ENCODE measurements at places on chromosomes 4 and X. TPM values are rescaled to one million over a fixed set of nuclear protein-coding genes. Genes with fewer than 3 reads are reported as not detected.

GRCh38 chr4:75902352-75902751 lies at the start of gene PPEF2:
PPEF2 (minus strand) TSS chr4:75902452; CDS start chr4:75896325, 6,127 bp downstream.
- DNase-seq, result no peak

- DNase-seq, result no peak
Observed at GRCh38 chr4:85244638-85245037, 230.3 kb upstream of the ARHGAP24 start.

- DNase-seq, result no peak
Observed at GRCh38 chr4:72319601-72320021, 249.4 kb downstream of the ADAMTS3 start.

DNA sequence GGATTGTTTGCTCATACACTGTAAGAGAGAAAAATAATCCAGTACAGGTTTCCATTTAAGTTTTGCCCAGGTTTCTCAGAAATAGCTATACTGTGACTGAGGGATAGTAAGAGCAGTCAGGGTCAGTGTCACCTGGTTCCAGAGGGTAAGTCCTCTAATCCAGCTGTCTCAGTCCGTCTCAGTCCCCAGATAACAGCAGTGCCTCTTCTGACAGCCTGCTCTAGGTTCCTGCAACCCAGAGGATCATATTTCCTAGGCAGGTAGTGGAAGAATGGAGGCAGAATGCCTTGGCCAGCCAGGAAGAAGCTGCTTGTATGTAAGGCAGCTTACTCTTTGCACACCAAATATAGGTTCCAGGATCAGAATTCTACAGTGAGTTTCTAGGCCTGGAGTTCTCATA lies 22.6 kb upstream of the GNRHR start:
- no peak for DNase-seq

DNA sequence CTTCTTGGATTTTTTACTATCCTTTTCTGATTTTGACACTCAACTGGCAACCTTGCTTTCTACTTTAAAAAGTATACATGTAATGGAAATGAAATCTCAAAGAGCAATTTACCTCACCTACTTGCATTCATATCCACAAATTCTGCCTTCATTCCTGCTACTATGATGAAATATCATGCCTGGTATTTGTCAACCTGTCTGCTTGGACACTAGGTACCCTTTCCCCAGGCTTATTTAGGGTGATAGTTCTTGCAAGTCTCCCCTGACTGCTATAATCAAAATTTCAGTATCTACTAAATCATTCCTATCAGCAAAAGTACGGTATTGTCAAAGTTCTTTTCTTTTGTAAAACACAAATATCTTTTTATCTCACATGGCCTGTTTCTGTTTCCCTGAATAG lies 503.0 kb downstream of the GABRG1 start:
- no peak for DNase-seq

DNA sequence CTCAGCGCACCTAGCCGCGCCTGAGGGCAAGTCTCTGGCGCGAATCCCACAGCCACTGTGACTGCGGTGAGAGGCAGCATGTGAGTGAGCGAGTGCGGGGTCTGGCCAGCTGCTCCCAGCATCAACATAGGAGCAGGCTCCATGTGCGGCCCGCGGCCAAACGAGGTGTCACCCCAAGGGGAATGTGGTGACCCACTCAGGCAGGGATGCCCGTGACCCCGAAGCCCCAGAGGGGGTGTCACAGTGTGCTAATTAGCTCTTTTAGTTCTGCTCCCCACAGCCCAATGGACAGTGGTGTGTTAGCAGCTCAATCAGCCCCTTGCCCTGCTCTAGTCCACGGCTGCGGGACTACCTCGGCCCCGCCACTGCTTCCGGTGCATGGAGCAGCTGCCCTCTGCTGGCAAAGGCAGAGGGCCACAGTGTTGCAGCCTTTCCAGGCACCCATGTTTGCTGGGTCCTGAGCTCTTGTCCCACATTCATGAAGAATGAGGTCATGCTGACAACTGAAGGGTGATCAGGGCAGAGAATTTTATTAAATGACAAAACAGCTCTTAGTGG lies 61.4 kb downstream of the AGA start:
- DNase-seq, result no peak

- DNase-seq, result no peak
Observed at GRCh38 chr4:154616731-154617130, 4.3 kb upstream of the FGG start.

SAGE1 gene
- not detected for total RNA-seq

DNA sequence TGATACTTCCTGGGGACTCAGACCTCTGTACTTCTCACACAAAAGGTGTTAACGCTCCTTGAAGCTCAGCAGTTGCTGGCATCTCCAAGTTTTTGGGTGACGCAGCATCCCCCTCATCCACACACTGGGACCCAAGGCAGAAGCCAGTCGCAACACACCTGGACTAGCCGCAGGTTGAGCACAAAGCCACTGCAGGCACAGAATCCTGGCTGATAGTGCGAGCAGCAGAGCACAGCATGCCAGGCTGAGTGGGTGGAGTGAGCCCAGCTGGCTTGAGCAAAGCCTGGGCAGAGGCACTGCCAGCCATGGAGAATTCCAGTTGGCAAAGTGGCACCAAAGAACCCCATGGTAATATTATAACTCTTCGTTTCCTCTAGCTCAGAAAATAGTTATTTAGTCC lies 873.2 kb upstream of the NDST4 start:
- no peak for DNase-seq

GLRA2 gene
- total RNA-seq, result not detected

ARMCX4 gene
- total RNA-seq, result 11.6 TPM

GRCh38 chr4:20679951-20680350 lies 20.3 kb upstream of the PACRGL start:
- no peak for DNase-seq

DCAF16 gene
- 23.1 TPM for total RNA-seq

- no peak for DNase-seq
Observed at GRCh38 chrX:45715748-45716147, 515.1 kb upstream of the DIPK2B start.

ADAM29 gene
- not detected for total RNA-seq

HSFX2 gene
- total RNA-seq, result 0.52 TPM

DNA sequence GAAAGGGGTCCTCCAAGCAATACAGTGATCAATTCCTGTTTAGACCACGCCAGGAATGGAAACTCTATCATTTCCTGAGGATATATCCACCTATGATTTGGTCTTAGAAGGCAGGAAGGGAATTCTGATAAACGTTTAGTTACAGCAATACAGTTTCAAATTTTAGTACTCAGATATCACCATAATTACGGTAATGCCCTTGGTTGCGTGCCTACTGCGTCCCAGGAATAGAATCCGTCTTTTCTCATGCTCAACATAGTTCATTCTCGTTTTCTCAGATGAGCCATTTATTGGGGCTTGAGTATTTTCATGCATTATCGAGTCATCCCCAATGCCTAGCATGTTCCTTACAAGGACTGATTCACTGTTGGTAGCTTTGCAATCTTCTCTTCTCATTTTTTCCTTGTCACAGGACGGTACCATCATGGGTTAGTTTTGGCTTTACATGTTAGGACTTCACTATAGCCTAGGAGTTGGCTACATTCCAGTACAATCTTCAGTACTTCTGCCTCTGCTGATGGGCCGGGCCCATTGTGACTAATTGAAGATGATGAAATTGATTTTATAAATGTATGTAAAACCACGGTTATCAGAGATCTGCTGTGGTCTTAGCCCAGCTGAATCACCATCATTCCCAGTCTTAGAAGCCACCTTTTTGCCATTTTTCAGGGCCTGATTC lies 4.4 kb upstream of the PRKX start:
- DNase-seq, result no peak

ABRAXAS1 gene
- total RNA-seq, result 10.7 TPM

GRCh38 chrX:119871599-119872395 lies at the start of the genes NDUFA1 and RNF113A:
NDUFA1 (plus strand) TSS chrX:119871832; CDS start chrX:119871912, 80 bp downstream.
RNF113A (minus strand) TSS chrX:119871733; CDS start chrX:119871613, 120 bp downstream.
- peak; percentile 91 for DNase-seq

- DNase-seq, result no peak
Observed at GRCh38 chrX:46204721-46205422, 340.3 kb downstream of the ZNF674 start.

GRCh38 chr4:57099363-57099762 lies 10.8 kb downstream of the IGFBP7 start:
- no peak for DNase-seq

GRCh38 chrX:153973127-153974002 lies 811 bp downstream of the TMEM187 start:
- DNase-seq, result no peak

DNA sequence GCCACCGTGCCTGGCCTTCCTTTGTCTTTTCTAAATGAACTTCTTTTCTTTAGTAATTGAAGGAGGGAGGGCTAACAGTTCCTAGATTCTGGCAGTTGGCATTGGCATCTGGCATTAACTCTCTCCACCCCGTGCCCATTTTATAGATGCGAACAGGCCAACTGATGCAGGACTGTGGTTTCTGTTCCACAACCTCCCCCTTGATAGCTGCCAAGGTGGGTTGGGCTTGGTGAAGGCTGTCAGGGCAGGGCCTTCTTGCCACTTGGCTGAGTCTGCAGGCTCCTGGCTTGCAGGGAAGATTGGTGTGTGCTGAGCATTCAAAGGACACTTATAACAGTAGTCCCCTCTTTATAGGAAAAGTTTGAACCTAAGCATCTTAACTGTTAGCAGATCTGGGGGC lies 4.3 kb downstream of the SOWAHD start:
- DNase-seq, result no peak

DNA sequence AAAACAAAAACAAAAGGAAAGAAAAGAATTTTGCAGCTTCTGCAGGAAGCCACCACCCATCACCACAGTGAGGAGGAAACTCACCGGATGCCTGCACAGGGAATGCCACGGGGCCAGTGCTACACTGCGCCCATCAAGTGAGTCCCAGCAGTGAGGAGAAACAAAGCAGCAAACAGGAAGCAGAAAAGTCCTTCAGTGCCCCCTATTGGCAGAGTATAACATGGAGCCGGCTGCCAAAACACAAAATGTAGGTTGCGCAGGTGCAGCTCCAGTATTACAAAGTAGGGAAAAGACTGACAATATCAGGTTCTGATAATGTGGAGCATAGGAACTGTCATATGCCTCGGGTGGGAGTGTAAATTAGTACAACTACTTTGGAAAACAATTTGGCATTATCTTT lies 23.3 kb upstream of the SCML2 start:
- no peak for DNase-seq

NAP1L2 gene
- total RNA-seq, result 2.6 TPM

POU3F4 gene
- not detected for total RNA-seq

DNA sequence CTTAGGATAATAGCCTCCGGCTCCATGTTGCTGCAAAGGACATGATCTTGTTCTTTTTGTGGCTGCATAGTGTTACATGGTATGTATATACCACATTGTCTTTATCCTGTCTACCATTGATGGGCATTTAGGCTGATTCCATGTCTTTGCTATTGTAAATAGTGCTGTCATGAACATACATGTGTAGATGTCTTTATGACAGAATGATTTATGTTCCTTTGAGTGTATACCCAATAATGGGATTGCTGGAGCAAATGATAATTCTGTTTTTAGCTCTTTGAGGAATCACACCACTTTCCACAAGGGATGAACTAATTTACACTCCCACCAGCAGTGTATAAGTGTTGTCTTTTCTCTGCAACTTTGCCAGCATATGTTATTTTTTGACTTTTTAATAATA lies 4.6 kb downstream of the RAB33B start:
- DNase-seq, result no peak

GRCh38 chr4:141705048-141705746 lies 68.8 kb downstream of the IL15 start:
- DNase-seq, result no peak

GRCh38 chrX:1493412-1493811 lies 40.7 kb upstream of the ASMTL start:
- no peak for DNase-seq

GRCh38 chr4:90875791-90876190 lies 748.6 kb downstream of the CCSER1 start:
- DNase-seq, result no peak

DNA sequence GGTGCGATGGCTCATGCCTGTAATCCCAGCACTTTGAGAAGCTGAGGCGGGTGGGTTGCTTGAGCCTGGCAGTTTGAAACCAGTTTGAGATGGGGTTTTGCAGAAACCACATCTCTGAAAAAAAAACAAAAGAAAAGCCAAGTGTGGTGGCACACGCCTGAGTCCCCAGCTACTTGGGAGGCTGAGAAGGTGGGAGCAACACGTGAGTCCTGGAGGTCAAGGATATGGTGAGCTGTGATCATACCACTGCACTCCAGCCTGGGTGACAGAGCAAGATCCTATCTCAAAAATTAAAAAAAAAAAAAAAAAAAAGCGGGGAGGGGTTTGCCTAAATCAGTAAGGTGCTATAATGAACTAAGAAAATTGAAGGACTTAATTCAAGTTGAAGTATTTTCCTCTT lies 58.2 kb upstream of the TBC1D14 start:
- no peak for DNase-seq

GRCh38 chrX:47223476-47224250 lies 5.2 kb downstream of the CDK16 start:
- DNase-seq, result no peak

- DNase-seq, result no peak
Observed at GRCh38 chr4:125353131-125353530, 38.4 kb downstream of the FAT4 start.

ARSD gene
- total RNA-seq, result 58.9 TPM

- no peak for DNase-seq
Observed at GRCh38 chr4:178275671-178276360, 833.6 kb upstream of the AGA start.

GPR34 gene
- total RNA-seq, result 20.6 TPM

DNA sequence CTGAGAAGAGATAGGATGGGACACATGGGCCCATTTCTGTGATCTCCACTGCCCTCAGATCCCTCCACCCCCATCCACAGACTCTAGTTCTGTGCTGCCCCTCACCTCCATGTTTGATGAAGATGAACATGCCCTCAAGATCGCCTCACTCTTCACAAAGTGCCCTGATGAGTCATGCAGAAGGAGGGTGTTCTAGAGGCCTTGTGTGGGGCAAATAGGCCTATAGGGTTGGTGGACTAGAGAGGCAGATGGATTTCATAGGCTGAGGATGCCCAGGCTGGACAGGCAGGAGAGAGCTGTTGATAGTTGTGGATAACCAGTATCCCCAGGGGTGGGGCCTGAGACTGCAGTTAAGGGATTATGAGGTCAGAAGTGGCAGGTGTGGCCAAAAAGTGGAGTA lies at the start of gene CXorf65:
CXorf65 (minus strand) TSS at position 314 of the 400 bp plus-strand sequence; CDS start at position 130, 184 bp downstream.
- DNase-seq, result no peak

DNA sequence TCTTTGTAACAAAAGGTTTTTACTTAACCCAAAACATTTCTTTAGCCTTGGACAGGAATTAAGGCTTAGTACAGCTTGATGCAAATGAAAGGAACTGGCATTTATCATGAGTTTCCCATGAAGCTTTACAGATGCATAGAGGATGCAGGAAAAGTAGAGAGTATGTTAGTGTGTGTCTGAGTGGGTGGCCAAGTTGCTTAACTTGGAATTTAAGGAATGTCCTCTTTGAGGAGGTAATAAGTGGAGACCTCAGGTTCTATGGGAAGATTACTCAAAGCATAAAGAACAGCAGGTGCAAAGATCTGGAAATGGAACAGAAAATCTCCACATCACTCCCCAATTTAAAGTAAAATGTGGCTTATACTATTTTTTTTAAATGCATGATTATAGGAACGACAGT lies 457.9 kb downstream of the KCNIP4 start:
- no peak for DNase-seq

Data from left lung (tissue), 14 donors.